Mesothelial cell of epicardium (in vitro differentiated cells): ENCODE measurements at places on chromosomes 11 and 22. TPM values are rescaled to one million over a fixed set of nuclear protein-coding genes. Genes with fewer than 3 reads are reported as not detected.

PRMT3 gene
- total RNA-seq, result 18.9 to 19.5 TPM (median 19.2 TPM) in 3 replicates

SOX6 gene
- 43.7 to 49.0 TPM (median 46.4 TPM) in 3 replicates for total RNA-seq

EXT2 gene
- 74.9 to 77.7 TPM (median 75.0 TPM) in 3 replicates for total RNA-seq

GRCh38 chr11:8631395-8632118, 37.5 kb upstream of the STK33 start:
- no peak for DNase-seq
- H3K4me1 ChIP-seq, result peaks cover 14% of the 10 kb centered on the region
- no peak overlapping the region for H3K4me3 ChIP-seq
- no peaks in the 10 kb centered on the region for H3K27me3 ChIP-seq

- peaks cover 27% of the 10 kb centered on the region for H3K27me3 ChIP-seq
- H3K27ac ChIP-seq, result peak overlapping the region; percentile 60
- DNase-seq, result peak; percentile 78
- no peaks in the 10 kb centered on the region for H3K36me3 ChIP-seq
Measured at GRCh38 chr11:45771566-45772448, 33.1 kb upstream of the SLC35C1 start.

DNA sequence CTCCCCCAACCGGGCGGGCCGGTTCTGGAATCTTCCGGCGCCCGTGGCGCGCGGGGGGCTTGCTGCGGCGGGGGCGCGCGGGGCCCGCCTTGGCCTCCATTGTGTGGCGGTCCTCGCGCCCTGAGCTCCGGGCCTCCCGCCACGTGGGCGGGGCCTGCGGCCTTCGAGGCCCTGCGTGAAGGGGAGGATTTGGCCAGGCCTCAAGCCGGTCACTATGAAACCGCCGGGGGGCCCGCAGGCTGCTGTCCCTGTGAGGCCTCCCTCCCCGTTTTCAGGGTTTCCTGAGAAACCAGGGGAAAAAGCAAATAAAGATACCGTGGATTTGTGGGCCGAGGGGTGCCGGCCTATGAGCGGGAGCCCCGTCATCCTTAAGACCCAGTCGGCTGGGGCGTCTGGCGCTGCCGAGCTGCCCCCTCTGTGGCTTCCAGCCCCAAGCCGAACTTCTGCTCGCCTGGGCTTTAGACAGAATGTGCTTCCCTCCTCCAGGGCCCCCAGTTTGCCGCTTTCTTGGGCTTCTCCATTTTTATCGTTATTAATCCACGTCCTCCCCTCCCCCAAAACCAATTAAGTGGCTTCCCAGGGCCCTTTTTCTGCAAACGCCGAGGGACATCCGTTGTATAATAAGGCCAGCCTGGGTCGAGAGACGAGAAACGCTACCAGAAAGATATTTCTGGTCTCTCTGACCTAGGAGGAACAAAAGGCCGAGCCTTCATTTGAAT, 602 bp downstream of the EWSR1 start:
- H3K27me3 ChIP-seq, result no peaks in the 10 kb centered on the region
- no peak for DNase-seq
- peak overlapping the region; percentile 92 for H3K4me3 ChIP-seq
- peaks cover 9% of the 10 kb centered on the region for H3K36me3 ChIP-seq
- H3K4me1 ChIP-seq, result peaks cover 53% of the 10 kb centered on the region

GRCh38 chr11:77201991-77202841, 74.2 kb downstream of the MYO7A start:
- peaks cover 5% of the 10 kb centered on the region for H3K4me1 ChIP-seq
- no peaks in the 10 kb centered on the region for H3K27me3 ChIP-seq
- H3K4me3 ChIP-seq, result no peak overlapping the region
- H3K27ac ChIP-seq, result no peak overlapping the region
- no peaks in the 10 kb centered on the region for H3K36me3 ChIP-seq

GRCh38 chr11:69145050-69145380, 10.7 kb upstream of the SMIM38 start:
- no peaks in the 10 kb centered on the region for H3K27me3 ChIP-seq
- peaks cover 18% of the 10 kb centered on the region for H3K4me1 ChIP-seq
- no peak for DNase-seq
- H3K4me3 ChIP-seq, result no peak overlapping the region
- H3K36me3 ChIP-seq, result peaks cover 8% of the 10 kb centered on the region

- no peaks in the 10 kb centered on the region for H3K27me3 ChIP-seq
- DNase-seq, result no peak
- no peak overlapping the region for H3K27ac ChIP-seq
- H3K4me3 ChIP-seq, result no peak overlapping the region
- no peaks in the 10 kb centered on the region for H3K36me3 ChIP-seq
Measured at GRCh38 chr11:61903845-61904244, 12.5 kb upstream of the FADS3 start.

DNA sequence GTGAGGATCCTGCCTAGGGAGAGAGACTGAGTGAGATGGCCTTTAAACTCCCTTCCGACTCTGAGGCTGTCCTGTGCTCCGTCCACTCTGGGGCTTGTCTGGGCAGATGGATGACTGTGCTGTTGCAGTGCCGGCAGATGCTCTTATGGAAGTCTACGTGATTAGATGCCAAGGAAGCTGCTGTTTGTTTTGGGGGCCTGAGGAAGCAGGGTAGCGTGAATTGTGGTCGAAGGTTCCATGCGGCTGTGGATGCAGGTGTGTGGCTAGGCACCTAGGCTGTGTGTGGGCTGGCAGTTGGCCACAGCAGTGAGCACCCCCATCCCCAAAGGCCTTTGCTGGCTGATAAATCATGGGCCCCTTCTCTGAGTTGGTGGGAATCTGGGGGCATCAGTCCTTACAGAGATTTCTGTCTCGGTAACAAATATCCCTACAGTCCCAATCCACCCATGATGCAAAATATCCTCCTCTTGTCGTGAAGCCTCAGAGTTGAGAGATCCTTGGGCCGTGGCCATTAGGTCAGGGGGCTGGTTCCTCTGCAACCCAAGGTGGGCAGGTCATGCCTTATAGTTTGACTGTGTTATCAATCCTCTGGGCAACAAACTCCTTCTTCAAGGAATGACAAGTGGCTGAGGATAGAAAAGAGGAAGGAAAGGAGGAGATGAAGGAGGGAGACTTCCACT, 31.2 kb downstream of the AMPD3 start:
- H3K27me3 ChIP-seq, result no peaks in the 10 kb centered on the region
- no peaks in the 10 kb centered on the region for H3K4me1 ChIP-seq
- no peak overlapping the region for H3K4me3 ChIP-seq
- no peaks in the 10 kb centered on the region for H3K36me3 ChIP-seq

- H3K27ac ChIP-seq, result peak overlapping the region; percentile 87
- H3K4me3 ChIP-seq, result no peak overlapping the region
- H3K27me3 ChIP-seq, result no peaks in the 10 kb centered on the region
- H3K4me1 ChIP-seq, result peaks cover 42% of the 10 kb centered on the region
- H3K36me3 ChIP-seq, result peaks cover 3% of the 10 kb centered on the region
- no peak for DNase-seq
Measured at GRCh38 chr11:94586546-94586945, 19.4 kb downstream of the PIWIL4 start.

- H3K27ac ChIP-seq, result peak overlapping the region; percentile 24
- no peaks in the 10 kb centered on the region for H3K27me3 ChIP-seq
- no peaks in the 10 kb centered on the region for H3K36me3 ChIP-seq
- no peak for DNase-seq
Measured at GRCh38 chr22:24284747-24285203, 14.1 kb downstream of the SPECC1L start.

DNA sequence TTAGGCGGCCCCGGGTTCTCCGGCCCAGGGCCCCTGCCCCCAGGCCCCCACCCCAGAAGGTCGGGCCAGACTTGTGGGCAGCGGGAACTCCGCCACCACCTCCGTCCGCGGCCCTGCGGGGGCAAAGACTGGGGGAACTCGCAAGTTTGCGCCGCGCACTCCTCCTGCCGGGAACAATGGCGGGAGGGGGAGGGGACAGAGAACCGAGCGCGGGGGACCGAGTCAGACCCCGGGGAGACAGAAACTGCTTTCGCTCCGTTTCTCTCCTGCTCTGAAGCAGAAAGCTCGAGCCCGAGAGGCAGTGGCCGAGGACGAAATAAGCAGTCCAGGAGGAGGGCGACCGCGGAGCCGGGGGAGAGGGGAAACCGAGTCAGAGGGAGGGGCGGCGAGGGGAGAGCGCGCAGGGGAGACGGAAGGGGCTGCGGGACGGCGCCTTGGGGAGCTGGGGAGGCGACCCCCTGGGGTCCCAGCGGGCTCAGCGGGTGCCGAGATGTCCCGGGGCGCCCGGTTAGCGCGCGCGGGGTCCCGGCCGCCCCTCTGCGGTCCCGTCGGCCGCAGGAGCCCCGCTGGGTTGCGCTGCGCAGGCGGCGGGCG, 555 bp downstream of the TP53I11 start:
- peaks cover 21% of the 10 kb centered on the region for H3K4me1 ChIP-seq
- H3K27ac ChIP-seq, result peak overlapping the region; percentile 59
- H3K4me3 ChIP-seq, result peak overlapping the region; percentile 90

DNA sequence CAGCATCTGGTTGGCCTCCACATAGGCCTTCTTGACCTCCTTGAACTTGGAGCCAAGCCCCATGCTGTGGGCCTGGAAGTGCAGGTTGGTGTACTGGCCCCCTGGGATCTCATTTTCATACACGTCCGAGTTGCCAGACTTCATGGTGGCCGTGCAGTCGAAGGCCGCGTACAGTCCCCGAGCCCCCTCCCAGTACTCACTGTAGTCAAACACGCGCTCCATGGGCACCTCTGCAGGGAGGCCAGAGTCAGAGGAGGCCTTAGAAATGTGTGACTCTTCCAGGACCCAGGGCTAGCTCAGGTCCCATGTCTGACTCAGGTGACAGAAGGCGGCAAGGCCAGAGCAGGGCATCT, 6.7 kb upstream of the LRFN4 start:
- H3K27me3 ChIP-seq, result no peaks in the 10 kb centered on the region
- peaks cover 2% of the 10 kb centered on the region for H3K36me3 ChIP-seq
- no peak for DNase-seq
- no peak overlapping the region for H3K4me3 ChIP-seq
- no peak overlapping the region for H3K27ac ChIP-seq
- H3K4me1 ChIP-seq, result peaks cover 2% of the 10 kb centered on the region

DNA sequence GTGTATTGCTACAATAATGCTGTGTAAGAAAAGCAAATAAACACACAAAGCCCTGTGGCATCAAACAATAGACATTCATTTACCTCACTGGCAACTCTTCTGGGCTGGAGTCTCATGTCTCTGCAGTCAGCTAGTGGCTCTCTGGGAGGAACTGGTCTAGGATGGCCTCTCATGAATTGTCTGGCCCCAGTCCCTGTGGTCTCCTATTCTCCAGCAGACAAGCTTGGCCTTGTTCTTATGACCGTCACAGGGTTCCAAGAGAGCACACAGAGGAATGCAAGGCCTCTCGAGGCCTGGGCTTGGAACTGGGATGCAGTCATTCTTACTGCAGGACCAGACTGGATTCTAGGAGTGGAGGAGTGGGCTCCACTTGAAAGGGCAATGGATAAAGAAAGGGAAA, 141.2 kb upstream of the NTM start:
- H3K4me3 ChIP-seq, result no peak overlapping the region
- no peaks in the 10 kb centered on the region for H3K36me3 ChIP-seq

DNA sequence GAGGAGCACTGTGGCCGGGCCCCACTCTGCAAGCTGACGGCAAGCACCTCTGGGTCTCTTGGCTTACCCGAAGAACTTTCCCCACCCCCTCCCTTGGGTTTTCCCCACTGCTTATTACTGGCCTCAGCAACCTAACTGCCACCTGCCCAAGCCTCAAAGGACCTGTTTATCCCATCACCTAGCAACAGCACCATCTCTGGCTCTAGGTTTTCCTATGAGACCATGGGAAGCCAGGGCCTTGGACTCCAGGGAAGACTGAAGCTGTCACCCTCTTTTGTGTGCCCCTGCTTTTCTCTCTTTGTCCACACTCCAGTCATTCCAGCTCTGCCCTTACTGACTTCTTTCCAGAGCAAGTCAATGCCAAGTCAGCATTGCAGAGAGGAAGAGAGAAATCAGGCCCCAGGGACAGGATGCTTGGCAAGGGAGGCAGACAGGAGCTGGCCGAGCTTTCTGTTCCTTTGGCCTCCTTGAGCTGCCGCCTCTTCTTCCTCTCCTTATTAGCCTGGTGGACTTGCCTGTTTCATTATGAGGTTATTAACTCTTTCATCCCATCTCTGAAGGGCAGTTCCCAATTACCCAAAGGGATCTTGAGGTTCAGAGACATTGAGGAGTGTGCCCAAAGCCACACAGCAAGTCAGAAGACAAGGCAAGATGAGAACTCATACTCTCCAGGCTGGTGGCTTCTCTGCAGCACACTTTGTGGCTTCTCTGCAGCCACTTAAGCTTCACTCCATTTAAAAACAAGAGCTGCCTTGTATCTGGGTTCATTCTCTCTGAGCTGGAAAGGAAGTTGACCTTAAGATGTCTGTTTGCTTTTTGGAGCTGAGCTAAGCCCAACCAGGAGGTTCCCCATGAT, at the start of gene SMIM35:
Gene SMIM35, minus strand, starts transcription at position 51 of the 856 bp plus-strand sequence. CDS start 206 bp downstream, outside the sequence.
- H3K4me1 ChIP-seq, result peaks cover 9% of the 10 kb centered on the region
- H3K27ac ChIP-seq, result no peak within 1 kb of the TSS
- H3K4me3 ChIP-seq, result no peak within 1 kb of the TSS
- peaks cover 5% of the 10 kb centered on the region for H3K27me3 ChIP-seq
- no peaks in the 10 kb centered on the region for H3K36me3 ChIP-seq
- DNase-seq, result no peak

- no peaks in the 10 kb centered on the region for H3K27me3 ChIP-seq
- H3K36me3 ChIP-seq, result peaks cover 2% of the 10 kb centered on the region
- no peak overlapping the region for H3K4me3 ChIP-seq
- DNase-seq, result no peak
- H3K27ac ChIP-seq, result no peak overlapping the region
- peaks cover 13% of the 10 kb centered on the region for H3K4me1 ChIP-seq
Measured at GRCh38 chr11:23590596-23591308, 730.5 kb upstream of the CCDC179 start.

DNA sequence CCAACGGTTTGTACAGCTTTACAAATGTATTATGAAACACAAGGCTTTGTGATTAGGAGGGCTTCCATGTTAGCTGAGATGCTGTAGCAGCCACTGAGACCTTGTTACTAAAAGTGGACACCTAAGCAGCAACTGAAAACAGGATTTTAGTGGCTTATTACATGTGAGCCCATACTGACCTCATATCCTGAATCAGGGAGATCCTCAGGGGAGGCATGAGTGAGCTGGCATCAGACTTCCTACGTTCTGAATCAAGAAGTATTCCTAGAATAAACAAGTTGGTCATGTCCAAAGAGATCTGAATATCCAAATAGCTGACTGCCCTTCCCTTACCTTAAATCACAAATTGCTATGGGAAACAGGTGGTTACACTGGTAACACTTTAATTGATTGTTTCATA, 59.1 kb upstream of the SCUBE2 start:
- peaks cover 6% of the 10 kb centered on the region for H3K4me1 ChIP-seq
- peaks cover 42% of the 10 kb centered on the region for H3K36me3 ChIP-seq
- no peak overlapping the region for H3K4me3 ChIP-seq
- DNase-seq, result no peak

- peak overlapping the region; percentile 43 for H3K4me3 ChIP-seq
- peaks cover 26% of the 10 kb centered on the region for H3K4me1 ChIP-seq
- peaks cover 6% of the 10 kb centered on the region for H3K36me3 ChIP-seq
- peak; percentile 79 for DNase-seq
Measured at GRCh38 chr22:37633625-37634416, 5.6 kb upstream of the SH3BP1 start.
